Aorta (tissue), 5 donors: ENCODE measurements at places on chromosomes 5 and 9. TPM values are rescaled to one million over a fixed set of nuclear protein-coding genes. Genes with fewer than 3 reads are reported as not detected.
A peak's percentile ranks its signal among the peaks of the same experiment; 100 is the strongest.

GRCh38 chr9:90775657-90776056, 26.0 kb upstream of the SYK start:
- no peak for DNase-seq

DNA sequence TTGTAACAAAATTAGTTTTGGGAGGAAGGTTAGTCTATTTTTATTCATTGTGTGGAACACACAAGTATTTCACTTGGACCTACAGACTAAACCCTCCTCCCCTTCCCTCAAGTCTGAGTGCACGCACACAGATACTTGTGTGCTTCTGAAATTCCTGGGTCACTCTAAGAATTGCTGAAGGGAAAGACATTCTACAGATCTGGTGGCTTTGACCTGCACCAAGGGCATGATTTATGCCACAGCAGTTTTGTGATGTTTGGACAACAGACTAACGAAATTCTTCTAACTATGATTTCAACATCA, 150.5 kb downstream of the ARL15 start:
- no peak for DNase-seq

GRCh38 chr5:75023368-75024159, 28.8 kb downstream of the GCNT4 start:
- no peak for DNase-seq

GRCh38 chr9:79353856-79354520, 217.8 kb upstream of the TLE4 start:
- no peak for DNase-seq

DNA sequence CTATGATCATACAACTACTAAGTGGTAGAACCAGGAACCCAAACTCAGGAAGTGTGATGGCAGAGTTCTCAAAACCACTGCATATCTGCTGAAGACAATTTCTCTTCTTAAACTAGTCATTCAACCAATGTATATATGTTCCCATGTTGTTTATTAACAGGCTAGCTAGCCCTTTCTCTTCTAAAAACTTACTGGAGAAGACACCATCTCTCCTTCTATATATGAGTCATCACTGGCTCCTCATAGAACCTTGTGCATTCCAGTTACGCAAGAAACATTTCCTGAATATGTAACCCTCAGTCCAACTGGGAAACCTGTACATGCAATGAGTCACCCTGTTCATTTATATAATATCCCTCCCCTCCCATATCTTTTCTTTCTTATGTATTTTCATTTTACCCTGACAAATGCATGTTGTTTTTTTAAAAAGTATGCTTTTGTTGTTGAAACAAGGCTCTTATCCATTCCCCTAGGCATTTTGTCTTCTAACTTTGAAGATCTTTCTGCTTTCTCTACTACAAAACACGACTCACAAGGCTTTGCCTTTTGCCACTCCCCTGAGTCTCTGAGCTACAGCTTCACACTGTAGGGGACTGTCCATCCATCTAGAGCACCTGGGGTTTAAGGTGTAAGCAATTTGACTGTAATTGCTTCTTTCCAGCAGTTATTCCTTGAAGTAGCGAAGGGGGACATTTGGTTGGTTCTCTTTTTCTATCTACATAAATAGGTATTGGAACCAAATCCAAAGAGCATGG, 119.5 kb downstream of the ANXA1 start:
- no peak for DNase-seq

DNA sequence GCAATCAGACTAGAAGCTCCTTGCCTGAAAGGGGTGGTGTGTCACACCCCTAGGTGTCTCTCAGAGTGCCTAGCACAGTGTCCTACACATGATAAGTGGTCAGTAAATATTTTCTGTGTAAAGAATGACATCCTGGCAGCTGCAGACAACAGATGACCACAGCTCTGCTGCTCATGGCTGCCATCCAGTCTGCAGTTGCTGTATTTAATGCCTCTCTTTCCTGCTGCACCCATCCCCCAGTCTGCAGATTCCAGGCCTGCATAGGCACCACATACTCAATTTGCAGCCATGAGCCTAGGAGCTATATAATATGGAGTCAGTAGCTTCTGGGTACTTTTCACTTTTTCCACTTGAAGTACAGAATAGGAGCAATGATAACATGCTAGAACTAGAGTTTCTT, 94.9 kb upstream of the NR4A3 start:
- no peak for DNase-seq

DNA sequence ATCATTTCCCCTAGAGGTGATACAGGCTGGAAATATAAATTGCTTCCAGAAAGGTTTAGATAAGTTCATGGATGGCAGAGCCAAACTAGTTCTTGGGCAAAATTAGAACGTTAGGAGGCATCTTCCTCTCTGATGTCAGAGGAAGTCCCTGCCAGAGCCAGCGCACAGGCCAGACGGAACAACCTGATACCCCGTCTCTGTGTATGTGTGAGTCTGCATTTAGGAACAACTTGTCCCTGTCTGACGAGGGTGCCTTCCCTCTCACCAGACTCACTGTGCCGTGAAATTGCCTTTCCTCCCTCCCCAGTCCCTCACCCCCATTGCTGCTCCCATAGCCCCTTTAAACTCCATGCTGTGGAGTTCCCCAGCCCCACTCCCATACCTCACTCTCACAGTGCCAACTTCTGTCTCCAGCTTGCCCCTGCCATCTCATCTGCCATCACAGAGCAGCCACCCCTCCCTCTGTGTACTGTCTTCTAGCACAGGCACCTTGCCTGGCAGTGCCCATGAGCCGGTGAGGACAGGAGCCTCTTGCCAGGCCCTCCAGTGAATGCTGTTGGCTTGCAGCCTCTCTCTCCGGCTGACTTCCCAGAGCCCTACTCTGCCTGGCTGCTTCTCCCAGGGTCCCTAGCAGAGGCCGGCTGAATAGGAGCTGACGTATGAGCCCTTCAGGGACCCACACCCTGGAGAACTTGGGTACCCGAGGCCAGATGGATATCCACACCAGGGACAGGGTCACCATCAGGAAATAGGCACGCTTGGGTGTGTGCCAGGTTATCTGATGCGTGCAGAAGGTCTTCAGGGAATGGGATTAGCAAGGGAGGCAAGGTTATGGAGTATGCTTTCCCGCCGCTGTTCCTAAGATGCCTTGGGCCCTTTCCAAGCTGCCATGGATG, 26.7 kb downstream of the UNC5A start:
- DNase-seq, result no peak

GRCh38 chr5:32443541-32444430, 754 bp downstream of the ZFR start:
- DNase-seq, result peak; percentile 84

DNA sequence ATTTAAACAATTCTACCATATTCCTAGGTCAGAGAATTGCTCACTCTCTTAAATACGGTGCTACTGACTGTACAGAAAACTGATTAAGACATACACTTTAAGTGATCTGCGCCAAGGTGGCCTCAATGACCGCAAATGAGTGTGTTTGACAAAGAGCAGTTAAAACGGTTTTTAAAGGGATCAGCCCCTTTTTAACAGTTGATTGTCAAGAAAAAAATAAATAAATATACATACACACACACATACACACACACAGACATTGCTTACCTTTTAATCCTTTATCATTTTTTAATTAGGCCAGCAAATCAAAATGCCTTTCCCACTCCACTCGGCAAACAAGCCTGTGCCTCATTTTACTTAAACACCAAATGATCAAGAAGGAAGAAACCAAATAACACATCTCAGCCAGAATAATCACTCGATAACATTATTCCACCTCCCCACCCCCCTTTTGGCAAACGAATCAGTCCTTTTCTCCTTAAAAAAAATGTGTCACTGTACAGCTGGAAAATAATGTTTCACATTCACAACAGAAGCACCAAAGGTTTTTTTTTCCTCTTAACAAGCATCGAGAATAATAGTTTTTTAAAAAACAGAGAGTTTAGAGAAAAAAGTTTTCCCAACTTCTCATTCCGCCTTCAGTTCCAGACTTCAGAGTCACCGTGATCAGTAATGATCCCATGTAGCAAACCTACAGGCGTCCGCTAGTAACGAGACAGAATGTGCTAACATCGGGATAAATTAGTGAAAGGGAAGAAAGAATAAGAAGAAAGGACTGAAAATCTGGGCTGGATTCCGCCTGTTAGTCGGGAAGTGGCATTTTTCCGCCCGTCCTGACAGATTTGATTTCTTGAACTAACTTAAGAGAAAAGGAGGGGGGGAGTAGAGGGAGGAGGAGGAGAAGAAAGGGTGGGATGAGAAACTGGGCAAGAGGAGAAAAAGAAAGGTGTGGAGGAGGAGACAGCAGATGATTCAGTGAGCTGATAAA, at the start of gene ZNF608:
ZNF608 (minus strand) TSS at position 712 of the 988 bp plus-strand sequence. CDS start 1,650 bp downstream, outside the sequence.
- DNase-seq, result no peak

The NR5A1 gene
- total RNA-seq, result not detected

The C1QTNF3 gene
- total RNA-seq, result 38.8 TPM

The CNTFR gene
- 4.2 TPM for total RNA-seq

The SLIT3 gene
- total RNA-seq, result 85.0 TPM

The FCN2 gene
- total RNA-seq, result not detected

The ANGPTL2 gene
- 44.8 TPM for total RNA-seq

The PCBD2 gene
- total RNA-seq, result 7.5 TPM

The SLC4A9 gene
- total RNA-seq, result not detected
